HT1080 (cell line): ENCODE measurements at places on chromosomes 5 and 9. TPM values are rescaled to one million over a fixed set of nuclear protein-coding genes. Genes with fewer than 3 reads are reported as not detected.
A peak's percentile ranks its signal among the peaks of the same experiment; 100 is the strongest.

DNA sequence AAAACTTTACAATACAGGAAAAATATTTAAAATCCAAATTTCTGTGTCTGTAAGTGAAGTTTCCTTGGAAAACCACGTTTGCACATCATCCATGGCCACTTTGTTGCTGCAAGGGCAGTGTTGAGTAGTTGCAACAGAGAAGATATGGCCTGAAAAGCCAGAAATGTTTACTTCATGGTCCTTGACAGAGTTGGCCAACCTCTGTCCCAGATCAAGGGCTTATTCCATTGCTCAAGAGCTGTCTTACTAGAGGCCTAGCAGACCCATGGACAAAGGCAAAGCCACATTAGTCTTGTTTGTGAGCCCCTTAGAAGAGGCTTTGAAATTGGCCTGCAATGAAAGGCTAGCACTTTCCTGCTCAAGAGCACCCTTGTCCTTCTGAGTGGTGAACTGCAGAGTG lies 119.4 kb downstream of the GAS1 start:
- no peak for DNase-seq

DNA sequence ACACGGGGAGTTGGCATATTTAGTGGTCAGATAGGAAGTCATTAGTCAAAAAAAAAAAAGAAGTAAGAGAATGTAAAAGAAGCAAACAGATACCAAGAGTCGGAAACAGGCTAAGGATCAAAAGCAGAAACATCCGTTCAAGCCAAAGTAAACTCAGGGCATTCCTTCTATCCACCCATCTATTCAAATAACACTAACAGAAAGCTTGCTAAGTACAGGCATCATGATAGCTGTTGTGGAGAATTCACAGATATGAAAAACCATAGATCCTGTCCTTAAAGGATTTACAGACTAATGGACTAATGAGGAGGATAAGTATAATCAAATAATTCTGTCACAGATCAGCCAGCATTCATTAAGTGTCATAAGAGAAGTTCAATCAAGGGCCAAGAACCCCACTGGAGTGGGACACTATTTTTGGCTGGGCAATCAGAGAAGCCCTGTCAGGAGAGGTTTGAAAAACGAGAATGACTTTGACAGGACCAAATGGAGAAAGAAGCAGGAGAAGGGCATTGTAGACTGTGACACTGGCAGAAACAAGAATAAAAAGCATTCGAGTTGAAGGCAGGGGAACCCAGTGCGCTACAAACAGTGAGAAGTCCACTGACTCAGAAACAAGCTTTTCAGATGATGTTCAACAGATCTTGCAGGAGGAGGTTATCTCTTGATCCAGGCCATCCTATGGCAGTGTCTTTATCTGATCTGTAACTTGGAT lies 154.2 kb upstream of the TSLP start:
- peak; percentile 46 for DNase-seq

- DNase-seq: no peak
Observed at GRCh38 chr5:109350537-109351270, 59.1 kb downstream of the PJA2 start.

DNA sequence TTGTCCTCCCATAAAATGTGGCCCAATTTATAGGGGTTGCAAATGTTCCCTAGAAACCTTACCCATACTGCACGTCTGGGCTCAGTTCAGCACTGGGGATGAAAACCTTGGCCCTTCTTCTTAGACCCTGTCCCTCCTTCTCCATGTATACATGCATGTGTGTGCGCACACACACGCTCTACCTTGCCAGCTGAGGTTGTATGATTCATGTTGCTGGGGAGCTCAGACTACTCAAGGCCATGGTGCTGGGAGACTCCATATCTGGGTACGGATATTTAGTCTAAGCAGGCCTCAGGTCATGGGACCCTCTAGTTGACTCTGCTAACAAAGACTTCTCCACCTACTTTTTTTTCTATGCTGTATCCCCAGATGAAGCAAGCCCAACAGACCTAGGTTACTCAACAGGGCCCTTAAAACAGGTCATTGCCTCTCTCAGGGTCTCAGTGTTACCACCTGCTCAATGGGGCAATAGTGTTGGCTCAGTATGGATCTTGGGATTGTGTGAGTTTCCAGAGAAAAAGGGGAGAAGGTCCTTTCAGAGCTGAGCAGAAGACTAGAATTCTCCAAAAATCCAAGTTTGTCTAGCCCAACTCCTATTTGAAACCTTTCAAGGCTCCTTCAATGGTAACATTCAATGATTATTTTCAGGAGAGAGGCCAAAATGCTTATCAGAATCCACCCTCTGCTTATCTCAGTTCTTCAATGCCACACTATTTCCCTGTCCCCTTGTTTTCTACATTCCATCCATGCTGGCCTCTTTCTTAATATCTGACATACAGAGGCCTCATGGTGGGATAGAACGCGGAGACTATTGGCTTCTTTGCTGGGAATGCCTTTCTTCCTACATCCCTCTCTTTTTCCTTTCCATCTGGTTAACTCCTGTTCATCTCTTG lies 123.6 kb upstream of the PITX1 start:
- no peak for DNase-seq

GRCh38 chr9:83623679-83624076 lies 735 bp downstream of the IDNK start:
- DNase-seq: no peak

PPIC gene
- total RNA-seq: 17.9 and 20.9 TPM in 2 replicates

KIF12 gene
- total RNA-seq: not detected in 2 replicates

- no peak for DNase-seq
Observed at GRCh38 chr5:6279607-6280006, 98.7 kb downstream of the MED10 start.

PBX3 gene
- total RNA-seq: 32.3 and 75.8 TPM in 2 replicates

- no peak for DNase-seq
Observed at GRCh38 chr9:129362287-129363000, 184.4 kb upstream of the IER5L start.

SLC25A2 gene
- total RNA-seq: not detected in 2 replicates

- DNase-seq: no peak
Observed at GRCh38 chr5:14580398-14581034, 1.1 kb upstream of the OTULINL start.

- DNase-seq: peak; percentile 48
Observed at GRCh38 chr5:149730620-149731331, 666 bp downstream of the PPARGC1B start.

GRCh38 chr9:1044643-1045042 lies 5.5 kb upstream of the DMRT2 start:
- no peak for DNase-seq

- peak; percentile 95 for DNase-seq
Observed at GRCh38 chr9:20558566-20559016, 63.7 kb downstream of the MLLT3 start.

GRCh38 chr5:91332267-91333045 lies 50.7 kb downstream of the ARRDC3 start:
- peak; percentile 92 for DNase-seq

- DNase-seq: no peak
Observed at GRCh38 chr9:3508521-3509291, 17.1 kb downstream of the RFX3 start.

- no peak for DNase-seq
Observed at GRCh38 chr9:95903398-95903797, 27.9 kb downstream of the ERCC6L2 start.

GRCh38 chr5:127452626-127453025 lies 64.8 kb upstream of the PRRC1 start:
- no peak for DNase-seq

DNA sequence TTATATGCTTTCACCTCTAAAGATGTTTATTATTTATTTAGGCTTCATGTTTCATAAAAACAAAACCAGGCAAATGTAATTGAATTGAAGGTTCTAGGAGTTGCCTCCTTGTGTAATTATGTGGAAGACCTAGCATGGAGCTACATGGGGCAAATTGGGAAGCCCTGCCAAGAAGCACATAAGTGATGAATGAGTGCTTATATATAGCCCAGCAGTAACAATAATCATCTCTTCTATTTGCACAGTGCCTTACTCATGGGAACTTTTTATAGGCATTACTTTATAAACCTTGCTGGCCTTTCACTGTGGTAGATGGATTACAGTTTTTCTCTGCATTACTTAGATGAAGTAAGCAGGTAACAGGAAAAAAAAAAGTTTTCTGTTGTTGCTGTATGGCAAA lies 40.0 kb upstream of the GRAMD2B start:
- peak; percentile 59 for DNase-seq

GRCh38 chr5:157113002-157113401 lies 4.2 kb upstream of the HAVCR2 start:
- DNase-seq: no peak
